ENCODE measurements at places on chromosomes 13 and 19.

DNA sequence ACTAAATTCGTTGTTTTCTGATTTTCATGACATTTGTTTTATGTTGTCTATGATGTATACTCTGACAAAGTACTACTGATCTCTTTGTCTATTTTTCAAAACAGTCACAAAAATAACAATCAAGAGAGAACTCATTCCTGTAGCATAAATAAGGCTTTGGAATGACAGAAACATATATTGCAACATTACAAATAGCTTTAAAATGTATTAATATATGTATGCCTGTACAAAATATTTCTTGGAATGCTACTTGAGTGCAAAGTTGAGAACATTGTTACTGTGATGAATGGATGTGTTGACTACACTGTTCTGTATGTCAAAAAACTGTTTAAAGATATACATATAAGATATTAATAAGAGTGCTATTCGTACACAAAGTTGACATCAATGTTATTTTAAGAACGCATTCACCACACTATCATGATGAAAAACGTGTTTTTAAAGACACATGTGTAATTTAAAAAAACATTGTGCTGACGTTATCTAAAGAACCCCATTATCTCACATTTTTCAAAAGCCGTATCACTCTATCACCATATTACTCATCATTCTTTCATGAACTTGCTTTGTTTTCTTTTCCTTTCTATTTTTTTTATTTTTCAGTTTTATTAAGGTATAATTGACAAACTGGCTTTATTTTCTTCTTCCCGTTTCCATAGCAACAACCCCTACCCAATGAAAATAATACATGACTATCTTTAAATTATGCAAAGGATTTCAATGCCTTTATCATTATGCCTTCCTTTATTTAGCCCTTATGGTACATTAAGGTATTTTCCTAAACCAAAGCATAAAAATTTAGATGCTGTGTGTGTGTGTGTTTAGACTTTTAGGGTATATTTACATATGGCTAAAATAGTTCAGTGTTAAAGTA lies 918.8 kb downstream of the SLITRK1 start:
- no peak for DNase-seq

DNA sequence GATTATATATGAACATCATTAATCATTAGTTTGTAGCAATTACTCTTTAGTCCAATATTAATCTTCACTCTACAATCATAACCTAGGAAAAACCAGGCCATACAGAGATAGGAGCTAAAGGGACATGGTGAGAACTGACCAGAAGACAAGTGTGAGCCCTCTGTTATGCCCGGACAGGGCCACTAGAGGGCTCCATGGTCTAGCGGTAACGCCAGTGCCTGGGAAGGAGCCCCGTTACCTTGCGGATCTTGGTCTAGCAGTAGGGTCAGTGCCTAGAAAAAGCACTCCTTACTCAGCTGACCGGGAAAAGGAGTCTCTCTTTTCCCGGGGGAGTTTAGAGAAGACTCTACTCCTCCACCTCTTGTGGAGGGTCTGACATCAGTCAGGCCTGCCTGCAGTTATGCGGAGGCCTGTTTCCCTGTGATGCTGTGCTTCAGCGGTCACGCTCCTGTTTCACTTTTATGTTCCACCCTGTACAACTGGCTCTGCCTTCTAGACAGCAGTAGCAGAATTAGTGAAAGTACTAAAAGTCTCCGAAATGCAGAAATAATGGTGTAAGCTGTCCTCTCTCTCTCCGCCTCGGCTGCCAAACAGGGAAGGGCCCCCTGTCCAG lies 13.8 kb downstream of the OR7D4 start:
- no peak for DNase-seq

- DNase-seq, result no peak
Measured at GRCh38 chr13:30620941-30621340, 3.2 kb downstream of the USPL1 start.

DNA sequence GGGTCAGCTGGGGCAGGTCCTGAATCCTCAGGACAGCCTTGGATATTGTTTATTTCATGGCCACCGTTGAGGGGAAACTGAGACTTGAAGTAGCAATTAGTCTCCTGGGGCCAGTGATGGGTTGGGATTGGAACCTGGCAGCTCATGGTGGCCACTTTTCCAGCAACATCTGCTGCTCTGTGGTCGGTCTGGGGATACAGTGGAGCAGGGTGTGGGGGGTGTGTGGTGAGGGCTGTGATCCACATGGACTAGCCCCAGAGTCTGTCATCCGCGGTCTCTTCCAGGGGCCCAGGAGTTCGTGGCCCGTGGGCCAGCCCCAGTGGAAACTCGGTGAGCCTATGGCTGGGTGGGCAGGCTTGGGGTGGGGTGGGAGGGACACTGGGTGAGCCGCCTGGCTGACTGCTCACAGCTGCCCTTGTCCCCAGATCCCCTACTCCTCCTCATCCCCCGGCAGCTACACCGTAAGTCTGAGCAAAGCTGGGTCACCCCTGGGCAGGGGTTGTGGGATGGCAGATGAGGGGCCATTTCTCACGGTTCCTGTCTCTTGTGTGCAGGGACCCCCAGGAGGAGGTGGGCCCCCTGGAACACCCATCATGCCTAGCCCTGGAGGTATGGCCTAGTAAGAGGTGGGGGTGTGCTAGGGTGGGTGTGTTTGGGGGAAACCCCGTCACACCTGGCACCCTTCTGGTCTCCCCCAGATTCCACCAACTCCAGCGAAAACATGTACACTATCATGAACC lies 5.5 kb downstream of the ISYNA1 start:
- DNase-seq, result no peak

- DNase-seq, result no peak
Measured at GRCh38 chr13:91948736-91949135, 550.3 kb downstream of the GPC5 start.

DNA sequence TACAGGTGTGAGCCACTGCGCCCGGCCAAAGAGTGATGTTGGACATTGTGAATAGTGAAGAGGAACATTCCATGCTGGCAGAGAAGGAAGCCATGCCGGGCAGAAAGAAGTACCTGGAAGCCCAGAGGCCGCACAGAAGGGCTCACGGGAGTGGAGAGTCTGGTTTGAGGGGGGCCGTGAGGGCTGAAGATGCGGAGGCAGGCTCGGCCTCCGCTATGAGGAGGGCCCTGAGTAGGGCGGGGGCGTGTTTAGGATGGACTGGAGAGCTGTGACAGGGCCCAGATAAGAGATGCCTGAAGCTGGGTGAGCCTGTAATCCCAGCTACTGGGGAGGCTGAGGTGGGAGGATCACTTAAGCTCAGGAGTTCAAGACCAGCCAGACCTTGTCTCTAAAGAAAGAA lies 1.6 kb downstream of the JOSD2 start:
- no peak for DNase-seq

DNA sequence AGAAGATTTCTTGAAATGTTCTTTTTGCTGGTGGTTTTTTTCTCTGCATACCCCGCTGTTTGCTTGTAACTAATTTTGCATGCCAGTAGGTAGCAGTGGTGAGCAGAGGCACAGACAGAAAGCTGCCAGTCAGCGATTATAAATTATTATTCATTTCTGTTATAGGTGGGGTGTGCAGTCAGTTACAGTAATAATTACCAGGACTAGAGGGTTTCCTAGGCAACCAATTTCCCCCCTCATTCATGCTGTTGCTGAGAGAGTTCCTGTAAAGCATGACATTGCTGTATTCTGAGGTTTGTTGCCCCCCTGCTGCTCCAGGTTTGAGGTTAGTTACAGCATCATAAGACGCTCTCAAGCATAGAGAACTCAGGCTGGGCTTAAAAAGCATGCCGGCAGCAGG lies 104.5 kb downstream of the URI1 start:
- no peak for DNase-seq

GRCh38 chr13:50359041-50359367 lies 343.8 kb downstream of the KCNRG start:
- DNase-seq, result no peak

DNA sequence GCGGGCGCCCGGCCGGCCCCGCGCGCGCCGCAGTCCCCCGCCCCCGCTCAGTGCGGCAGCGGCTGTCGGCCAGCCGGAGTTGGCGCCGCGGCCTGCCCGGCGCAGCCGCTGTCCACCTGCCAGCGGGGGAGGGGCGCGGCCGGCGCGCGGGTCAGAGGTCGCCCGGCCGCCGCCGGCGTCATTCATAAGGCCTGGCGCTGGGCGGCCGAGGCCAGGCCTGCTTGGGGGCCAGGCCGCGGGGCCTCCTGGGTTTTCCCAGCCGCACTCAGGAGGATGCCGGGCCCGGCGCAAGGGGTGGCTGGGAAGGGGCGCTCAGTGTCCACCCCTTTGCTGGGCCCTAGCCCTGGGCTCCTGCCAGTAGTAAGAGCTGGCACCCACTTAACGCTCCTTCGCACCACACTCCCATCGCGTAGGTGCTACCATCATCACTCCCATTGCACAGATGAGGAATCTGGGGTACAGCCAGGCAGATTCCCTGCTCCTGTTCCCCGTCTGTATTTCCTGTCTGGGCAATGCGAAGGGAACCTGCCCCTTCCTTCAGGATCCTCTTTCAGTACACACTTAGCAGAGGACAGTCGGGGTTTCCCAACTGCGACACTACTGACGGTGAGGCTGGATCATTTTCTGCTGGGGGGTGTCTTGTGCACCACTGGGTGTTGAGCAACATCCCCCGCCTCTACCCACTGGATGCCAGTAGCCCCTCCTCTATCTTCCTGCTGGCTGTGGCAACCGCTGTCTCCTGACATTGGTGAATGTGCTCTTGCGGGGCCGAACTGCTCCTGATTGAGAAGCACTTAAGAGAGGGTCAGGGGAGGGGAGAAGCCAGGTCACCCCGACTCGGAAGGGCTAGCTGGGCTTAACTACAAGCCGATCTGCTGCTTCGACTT lies 846 bp upstream of the PRKACA start:
- DNase-seq, result no peak

DNA sequence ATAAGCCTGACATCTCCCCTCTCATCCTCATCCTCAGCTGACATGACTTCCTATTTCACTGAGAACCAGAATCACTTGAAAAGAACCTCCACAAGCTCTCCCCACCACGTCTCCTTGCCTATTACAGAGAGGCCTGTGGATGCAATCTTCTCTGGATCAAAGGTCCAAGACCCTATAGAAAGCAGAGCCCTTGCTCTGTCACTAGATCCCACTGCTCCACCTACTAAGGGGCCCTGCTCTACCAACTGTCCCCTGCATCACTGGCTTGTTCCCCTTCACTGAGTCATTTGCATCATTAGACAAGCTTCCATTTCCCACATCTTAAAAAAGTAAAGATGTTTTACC lies 40.8 kb downstream of the RCBTB2 start:
- DNase-seq, result no peak

DNA sequence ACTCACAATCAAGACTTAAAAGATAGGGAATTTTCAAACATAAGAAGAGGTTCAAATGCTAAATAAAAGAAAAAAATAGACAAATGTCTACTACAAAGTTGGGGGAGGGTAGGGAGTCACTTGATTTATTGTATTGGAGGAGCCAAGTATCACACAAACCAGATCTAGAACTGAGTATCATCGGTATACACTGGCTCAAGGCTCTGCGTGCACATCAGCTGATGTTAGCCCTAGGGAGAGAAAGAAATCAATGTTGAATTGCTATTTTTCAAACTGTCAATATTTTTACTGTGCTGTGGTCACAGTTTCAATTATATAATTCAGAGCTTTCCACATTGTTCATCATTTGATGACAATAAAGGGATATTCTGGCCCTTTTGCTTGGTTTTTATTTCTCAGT lies 54.9 kb upstream of the RXFP2 start:
- no peak for DNase-seq

- peak; percentile 67 for DNase-seq
Measured at GRCh38 chr19:12933287-12934072, at the start of gene FARSA. Gene FARSA, minus strand, starts transcription at chr19:12933711. Its CDS starts 15 bp downstream, at chr19:12933696.

DNA sequence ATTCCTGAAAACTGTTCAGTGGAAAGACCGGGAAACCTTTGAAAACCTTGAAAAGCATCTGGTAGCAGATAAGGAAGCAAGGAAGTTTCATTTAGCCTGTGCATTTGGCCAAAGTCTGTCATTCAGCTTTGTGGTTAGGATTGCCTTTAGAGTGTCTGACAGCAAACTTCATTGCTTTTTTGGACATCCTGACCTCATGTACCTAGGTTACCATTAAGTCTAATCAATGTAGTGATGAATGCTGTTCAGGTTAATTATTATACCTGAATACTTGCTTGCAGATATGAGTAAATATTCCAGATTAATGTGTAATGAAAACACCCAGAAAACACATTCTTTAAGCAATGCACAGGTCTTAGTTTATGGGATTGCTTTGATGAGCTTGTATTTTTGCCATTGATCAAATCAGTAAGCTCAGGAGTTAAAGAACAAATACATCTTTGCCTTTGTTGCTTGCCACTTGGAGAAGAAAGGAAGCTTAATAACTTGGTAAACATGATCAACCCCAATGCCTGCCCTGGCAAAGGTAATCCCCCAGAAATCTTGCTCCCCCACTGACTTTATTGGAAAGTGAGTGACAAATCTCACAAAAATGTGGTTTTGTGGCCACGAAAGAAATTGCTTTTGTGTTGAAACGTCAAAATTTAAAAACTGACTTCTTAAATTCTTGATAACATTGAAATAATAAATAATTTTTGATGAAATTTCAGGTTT lies 87.4 kb downstream of the SLC15A1 start:
- DNase-seq, result no peak

GRCh38 chr19:41927497-41928192 lies 604 bp downstream of the ERFL start:
- DNase-seq, result no peak

GRCh38 chr13:97191142-97191541 lies 31.0 kb upstream of the MBNL2 start:
- no peak for DNase-seq

DNA sequence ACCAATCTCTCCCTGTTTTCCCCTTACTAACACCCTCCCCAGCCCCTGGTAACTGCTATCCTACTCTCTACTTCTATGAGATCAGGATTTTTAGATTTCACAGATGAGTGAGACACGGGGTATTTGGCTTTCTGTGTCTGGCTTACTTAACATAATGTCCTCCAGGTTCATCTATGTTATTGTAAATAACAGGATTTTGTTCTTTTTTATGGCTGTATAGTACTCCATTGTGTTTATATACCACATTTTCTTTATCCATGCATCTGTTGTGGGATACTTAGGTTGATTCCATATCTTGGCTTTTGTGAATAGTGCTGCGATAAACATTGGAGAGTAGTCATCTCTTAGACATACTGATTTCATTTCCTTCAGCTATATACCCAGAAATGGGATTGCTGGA lies 28.5 kb upstream of the ATP11A start:
- DNase-seq, result no peak

- no peak for DNase-seq
Measured at GRCh38 chr19:10430505-10431253, 10.3 kb downstream of the PDE4A start.

Data from NCI-H187 (cell line).